Cardiac septum (tissue), 1 donor: ENCODE measurements at places on chromosomes 2 and 18. TPM values are rescaled to one million over a fixed set of nuclear protein-coding genes. Genes with fewer than 3 reads are reported as not detected.

Gene CGREF1
- 0.48 TPM for total RNA-seq

Gene ADD2
- 1.6 TPM for total RNA-seq

Gene PAX8
- total RNA-seq = 0.35 TPM

Gene RAB6C
- total RNA-seq = not detected

Gene SPHKAP
- total RNA-seq = 61.2 TPM

Gene C2orf15
- total RNA-seq = not detected

Gene ARPC2
- 172 TPM for total RNA-seq

Gene HOXD9
- not detected for total RNA-seq

Gene TRIM43
- total RNA-seq = not detected

Gene IL36RN
- not detected for total RNA-seq

Gene EIF2B4
- 34.9 TPM for total RNA-seq

Gene UGT1A4
- total RNA-seq = not detected

Gene KLHL29
- total RNA-seq = 1.6 TPM

Gene PLCL1
- 82.5 TPM for total RNA-seq

Gene CRYGC
- total RNA-seq = not detected

Gene LOXL3
- total RNA-seq = 2.8 TPM

Gene PFN4
- 1.0 TPM for total RNA-seq

Gene CCDC74B
- total RNA-seq = 0.81 TPM

Gene POTEI
- total RNA-seq = not detected

Gene AQP4
- 0.75 TPM for total RNA-seq

Gene TBR1
- 0.05 TPM for total RNA-seq

Gene TRABD2A
- 0.54 TPM for total RNA-seq

Gene SKOR2
- not detected for total RNA-seq

Gene TTC39C
- total RNA-seq = 9.2 TPM

Gene ACMSD
- not detected for total RNA-seq

Gene SCTR
- 0.59 TPM for total RNA-seq

Gene CFAP53
- total RNA-seq = 0.48 TPM

Gene AP1S3
- total RNA-seq = 0.19 TPM

Gene AGXT
- not detected for total RNA-seq

Gene LYG1
- total RNA-seq = 0.57 TPM

Gene LRRC30
- not detected for total RNA-seq

Gene PCARE
- 0.11 TPM for total RNA-seq

Gene PRPF40A
- total RNA-seq = 36.3 TPM
